Keratinocyte (primary cell): ENCODE measurements at places on chromosomes 3 and 15.

DNA sequence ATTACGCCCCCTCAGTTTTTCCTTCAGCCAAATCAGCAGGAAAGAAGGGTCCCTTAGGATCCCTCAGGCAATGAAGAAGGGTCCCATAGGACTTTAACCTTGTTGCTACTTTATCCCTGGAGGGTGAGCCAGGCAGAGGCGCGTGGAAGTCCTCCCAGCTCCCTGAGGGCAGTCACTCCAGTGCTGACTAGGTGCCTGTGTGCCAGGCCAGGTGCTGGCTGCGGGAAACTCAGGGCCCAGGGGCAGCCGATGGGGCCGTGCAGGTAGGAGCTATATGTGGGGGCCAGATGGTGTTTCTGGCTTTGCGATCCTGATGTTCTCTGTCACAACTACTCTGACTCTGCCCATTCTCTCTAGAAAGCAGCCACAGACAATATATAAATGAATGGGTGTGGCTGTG lies 42.8 kb upstream of the IQSEC1 start:
- DNase-seq: no peak

GRCh38 chr3:180683816-180684215 lies 4.5 kb upstream of the CCDC39 start:
- no peak for DNase-seq

DNA sequence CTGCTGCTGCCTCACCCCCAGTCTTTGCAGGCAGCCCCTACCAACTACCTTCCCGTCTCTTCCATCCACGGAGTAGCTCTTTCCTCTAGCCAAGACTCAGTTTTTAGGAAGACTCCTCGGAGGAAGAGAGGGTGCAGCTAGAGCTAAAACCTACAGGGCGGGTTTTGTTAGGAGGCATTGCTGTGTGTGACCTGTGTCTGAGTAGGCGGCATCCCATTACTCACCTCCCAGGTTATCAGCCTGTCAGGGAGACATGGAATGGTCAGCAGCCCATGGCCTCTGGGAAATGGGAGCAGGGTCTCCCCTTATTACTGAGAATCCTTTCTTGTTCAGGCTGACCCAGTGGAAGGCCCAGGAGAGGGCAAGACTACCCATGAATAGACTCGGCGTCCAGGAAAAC lies 43.8 kb upstream of the FGD5 start:
- no peak for DNase-seq

GRCh38 chr3:4786431-4786830 lies 192.8 kb upstream of the BHLHE40 start:
- DNase-seq: no peak

DNA sequence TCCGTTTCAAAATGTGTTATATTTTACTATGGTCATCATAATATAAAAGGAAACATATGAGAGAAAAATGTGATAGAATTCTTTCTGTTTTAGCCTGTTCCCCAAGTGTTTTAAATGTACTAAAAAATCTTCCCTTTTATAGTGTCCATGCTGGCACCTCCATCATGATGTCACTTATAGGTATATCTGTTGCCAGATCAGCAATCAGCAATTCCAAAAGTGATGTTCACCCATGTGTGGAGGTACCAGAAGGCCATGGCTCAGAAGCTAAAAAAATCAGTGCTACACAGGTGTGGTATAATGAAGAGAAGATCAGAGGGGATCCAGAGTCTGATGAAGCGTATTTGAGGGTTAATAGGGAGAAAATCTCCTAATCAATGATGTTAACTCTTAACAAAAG lies 1.1 kb upstream of the GPR15 start:
- DNase-seq: no peak

DNA sequence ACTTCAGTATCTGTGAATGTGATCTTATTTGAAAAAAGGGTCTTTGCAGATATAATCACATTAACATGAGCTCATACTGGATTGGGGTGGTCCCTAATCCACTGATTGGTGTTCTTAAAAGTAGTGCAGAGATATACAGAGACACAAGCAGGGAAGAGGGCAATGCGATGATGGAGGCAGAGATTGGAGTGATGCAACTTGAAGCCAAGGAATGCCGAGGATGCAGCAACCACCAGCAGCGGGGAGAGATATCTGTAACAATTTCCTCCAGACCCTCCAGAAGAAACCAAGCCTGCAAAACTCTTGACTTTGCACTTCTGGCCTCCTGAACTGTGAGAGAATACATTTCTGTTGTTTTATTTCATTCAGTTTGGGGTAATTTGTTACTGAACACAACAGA lies 171.0 kb upstream of the MBNL1 start:
- no peak for DNase-seq

GRCh38 chr3:38148311-38148882 lies 9.9 kb downstream of the MYD88 start:
- DNase-seq: no peak

DNA sequence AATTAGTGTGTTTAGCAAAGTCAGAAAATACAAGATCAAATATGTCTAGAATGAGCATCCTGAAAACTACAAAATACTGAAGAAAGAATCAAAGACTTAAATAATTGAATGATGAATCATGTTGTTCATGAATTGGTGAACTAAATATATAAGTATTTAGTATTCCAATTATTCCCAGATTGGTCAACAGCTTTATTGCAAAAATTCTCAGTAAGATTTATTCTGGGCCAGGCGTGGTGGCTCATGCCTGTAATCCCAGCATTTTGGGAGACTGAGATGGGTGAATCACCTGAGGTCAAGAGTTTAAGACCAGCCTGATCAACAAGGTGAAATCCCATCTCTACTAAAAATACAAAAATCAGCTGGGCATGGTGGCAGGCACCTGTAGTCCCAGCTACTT lies 250.0 kb upstream of the NECTIN3 start:
- DNase-seq: no peak

- no peak for DNase-seq
Observed at GRCh38 chr3:193333229-193333628, 45.3 kb downstream of the ATP13A5 start.

GRCh38 chr3:58630076-58630709 lies 36.4 kb downstream of the FAM3D start:
- DNase-seq: peak; percentile 35

DNA sequence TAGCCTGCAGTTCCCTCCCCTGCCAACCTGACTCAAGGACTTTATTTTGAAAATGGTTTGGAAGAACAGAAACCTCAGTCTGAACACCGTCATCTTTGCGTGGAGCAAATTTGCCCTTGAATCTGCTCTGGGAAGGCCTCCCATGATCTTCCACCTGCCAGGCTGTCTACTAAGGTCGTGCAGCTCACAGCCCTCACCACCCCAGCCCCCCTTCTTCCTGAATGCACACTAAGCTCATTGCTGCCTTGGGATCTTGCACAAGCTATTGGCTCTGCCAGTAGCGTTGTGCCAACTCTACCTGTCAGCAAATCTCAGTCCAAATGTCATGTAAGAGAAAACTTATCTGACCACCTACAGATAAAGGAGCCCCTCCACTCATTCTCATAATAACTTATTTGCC lies 141.5 kb downstream of the USP13 start:
- no peak for DNase-seq

- DNase-seq: no peak
Observed at GRCh38 chr3:128341659-128342395, 124.9 kb downstream of the DNAJB8 start.

DNA sequence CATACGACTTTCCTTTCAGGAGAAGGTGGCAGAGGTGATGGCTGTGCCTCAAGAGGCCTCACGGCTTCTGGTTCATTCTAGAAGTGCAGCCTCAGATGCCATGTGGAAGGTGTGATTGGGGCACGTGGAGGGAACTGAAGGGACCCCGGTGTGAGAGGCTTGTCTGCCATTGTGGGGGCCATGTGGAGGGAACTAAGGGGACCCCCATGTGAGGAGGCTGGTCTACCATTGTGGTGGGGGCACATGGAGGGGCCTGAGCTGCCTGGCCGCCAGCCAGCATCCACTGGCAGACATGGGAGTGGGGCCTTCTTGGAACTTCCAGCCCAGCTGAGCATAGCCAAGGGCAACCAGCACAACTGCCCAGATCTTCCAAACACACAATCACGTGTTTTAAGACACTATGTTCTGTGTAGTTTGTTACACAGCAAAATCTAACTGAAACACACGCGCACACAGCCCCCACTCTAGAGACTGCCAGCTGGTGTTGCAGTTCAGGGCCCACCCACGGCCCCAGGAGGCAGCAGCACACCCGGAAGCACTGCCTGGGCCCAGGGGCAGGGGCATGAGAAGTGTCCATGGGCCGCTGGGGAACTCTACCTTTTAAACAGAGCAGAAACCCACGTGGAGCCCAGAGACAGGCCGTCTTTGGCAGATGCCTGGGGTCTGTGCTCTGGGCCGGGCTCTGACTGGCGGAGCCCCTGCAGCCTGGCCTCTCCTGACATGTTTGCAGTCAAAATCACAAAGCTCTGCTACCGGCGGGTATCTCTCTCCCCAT lies 66.8 kb downstream of the IQSEC1 start:
- DNase-seq: no peak

DNA sequence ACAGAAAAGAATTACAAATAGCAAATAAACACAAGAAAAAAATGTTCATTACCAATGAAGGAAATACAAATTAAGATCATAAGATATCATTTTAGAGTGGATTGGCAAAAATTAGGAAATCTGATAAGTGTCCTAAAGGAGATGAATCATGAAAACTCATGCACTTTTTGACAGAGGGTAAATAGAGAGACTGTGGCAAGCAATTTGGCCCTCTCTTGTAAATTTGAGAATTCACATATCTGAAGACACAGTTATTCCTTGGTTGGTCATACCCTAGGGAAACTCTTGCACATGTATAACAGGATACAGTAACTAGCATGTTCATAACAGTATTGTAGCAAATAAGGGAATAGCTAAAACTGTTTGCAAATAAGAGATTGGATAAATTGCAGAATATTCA lies 246.0 kb upstream of the GADL1 start:
- DNase-seq: no peak

DNA sequence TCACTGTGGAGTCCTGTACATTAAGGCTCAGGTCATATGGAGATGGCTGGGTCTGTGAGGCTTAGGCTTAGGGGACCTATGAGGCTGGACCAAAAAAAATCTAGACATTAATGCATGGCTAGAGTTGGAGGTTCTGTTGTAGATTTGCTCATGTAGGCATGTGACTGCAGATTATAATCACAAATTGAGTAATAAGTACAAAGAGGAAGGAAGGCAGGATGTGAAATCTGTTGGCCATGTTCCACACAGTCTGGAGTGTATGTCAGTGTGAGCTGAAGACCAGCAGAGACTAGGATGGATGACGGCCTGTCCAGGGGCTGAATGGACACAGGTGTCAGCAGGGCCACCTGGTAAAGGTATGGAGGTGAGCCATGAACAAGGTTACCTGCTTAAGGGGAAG lies at the start of gene ST3GAL6:
TSS of gene ST3GAL6 (plus strand) at position 265 of the 400 bp plus-strand sequence. CDS start 5,101 bp downstream, outside the sequence.
- no peak for DNase-seq

- DNase-seq: no peak
Observed at GRCh38 chr3:164453714-164454113, 624.6 kb downstream of the SI start.

DNA sequence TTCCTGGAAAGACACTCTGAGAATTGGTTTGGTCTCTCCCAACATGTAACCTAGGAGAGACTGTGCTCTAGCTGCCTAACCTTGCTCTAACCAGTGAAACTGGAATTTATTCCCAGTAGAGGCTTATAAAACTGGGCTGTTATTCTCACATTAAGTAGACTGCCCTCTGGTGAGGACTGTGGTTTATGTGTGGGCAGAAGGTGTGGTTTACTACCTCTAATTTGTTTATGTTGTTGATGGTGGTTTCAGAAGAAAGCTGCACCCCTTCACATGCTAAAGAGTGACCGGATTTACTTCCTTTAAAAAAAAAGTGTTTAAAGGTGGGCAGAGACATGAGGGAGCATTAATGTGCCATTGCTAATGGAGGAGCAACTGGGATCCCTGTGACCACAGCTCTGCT lies 273.2 kb downstream of the MECOM start:
- no peak for DNase-seq

DNA sequence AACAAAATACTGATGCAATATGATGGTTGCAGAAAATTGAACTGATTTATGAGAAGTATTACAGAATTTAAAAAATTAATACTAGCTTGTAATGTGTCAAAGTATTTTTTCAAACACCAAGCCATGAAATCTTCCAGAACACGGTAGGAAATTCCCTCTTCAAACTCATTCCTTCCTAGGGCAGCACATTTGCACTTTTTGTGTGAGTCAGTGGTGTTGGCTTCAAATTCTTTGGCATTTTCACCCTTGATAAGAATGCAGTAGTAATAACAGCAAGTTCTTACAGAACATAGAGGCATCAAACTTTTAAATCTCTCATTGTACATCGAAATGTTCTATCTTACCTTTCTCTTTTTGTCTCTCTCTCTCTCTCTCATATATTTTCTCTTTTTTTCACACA lies 191.8 kb downstream of the CGGBP1 start:
- no peak for DNase-seq

DNA sequence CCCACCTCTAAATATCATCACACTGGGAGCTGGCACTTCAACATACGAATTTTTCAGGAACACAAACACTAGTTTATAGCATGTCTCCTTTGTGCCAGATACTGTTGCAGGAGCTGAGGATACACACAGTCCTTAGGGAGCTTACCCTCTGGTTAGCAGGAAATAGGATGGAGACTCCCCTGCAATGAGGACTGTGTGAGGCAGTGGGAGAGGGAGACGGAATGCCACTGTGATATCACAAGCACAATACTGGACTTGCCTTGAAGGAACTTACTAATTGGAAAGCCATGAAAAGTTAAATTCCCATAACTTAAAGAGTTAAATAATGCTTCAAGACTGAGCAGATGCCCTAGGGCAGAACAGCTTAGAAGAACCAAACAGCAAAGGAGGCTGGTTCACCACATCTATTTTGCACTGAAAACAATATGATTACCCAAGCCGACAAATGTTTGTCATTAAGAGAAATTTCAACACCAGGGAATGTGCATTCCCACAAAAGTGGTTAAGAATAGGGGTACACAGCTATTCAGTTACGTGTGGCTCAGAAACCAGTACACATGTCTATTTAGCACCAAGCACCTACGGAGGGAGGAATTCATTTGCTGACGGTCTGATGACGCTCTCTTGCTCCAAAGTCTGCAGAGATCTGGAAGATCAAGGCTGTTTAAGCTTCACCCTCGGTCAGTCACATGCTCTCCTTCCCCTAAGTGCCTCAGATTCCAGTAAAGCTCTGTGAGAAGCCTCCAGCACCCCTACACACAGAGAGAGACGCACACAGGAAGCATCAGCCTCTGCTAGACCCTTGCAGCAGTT lies 5.2 kb downstream of the TBC1D2B start:
- no peak for DNase-seq

DNA sequence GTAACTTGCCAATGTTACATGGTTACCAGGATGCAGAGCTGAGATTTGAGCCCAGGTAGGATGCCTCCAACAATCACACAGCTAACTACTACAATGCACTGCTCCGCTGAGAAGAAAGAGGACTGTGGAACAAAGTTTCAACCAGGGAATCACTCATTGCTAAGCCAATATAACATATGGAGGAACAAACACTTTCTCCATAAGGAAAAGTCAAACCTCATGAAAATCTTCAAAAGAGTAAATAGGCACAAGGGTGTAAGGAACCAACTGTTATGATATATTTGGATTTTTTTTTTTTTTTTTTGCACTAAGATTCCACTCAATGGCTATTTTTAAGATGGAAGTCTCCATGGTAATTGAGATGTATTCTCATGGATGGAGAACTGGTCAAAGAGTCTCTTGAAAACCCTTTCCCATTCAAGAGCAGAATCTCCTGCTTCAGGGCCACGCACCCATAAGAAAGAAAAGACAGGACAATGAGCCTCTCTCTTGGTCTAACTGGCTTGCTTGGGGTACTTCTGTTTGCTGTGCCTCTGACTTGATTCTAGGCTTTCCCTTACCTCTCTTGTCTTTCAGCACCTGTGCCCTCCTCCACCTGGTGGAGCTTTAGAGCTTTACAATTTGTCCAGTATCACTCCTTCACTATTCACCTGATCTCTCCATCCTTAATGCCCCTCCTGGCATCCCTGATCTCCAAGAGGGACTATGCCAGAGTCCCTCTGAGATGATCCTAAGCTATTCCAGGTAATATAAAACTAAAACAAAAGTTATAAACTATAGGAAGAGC lies 252.8 kb downstream of the NTRK3 start:
- no peak for DNase-seq
